Effector memory CD8-positive, alpha-beta T cell (primary cell): ENCODE measurements at places on chromosomes 16 and 17.

DNA sequence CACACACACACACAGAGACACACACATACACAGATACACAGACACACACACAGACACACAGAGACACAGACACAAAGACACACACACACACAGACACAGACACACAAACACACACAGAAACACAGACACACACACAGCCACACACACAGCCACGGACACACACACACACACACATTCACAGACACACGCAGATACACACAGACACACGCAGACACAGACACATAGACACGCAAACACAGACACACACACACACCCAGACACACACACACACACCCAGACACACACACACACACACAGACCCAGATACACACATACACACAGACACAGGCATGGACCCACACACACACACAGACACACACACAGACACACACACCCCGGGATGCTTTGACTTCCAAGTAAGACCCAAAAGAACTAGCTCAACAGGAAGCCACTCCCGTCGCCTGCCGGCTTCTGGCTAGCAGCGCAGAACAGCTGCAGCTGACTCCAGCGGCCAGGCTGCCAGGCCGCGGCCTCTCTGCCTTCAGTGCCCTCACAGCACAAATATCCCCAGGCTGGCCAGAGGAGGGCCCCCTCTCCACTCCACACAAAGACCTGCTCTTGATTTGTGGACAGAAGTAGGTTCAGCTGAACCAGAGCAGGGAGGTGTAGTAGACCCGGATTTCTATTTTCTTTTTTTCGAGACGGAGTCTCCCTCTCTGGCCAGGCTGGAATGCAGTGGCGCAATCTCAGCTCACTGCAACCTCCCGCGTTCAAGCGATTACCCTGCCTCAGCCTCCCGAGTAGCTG lies 6.0 kb upstream of the CHRNE start:
- H3K4me1 ChIP-seq = no peaks in the 10 kb centered on the region
- peak; percentile 64 for DNase-seq
- no peak overlapping the region for H3K4me3 ChIP-seq
- H3K27ac ChIP-seq = no peak overlapping the region

GRCh38 chr16:19165101-19165500 lies 2.9 kb upstream of the SYT17 start:
- H3K36me3 ChIP-seq = no peaks in the 10 kb centered on the region
- H3K27me3 ChIP-seq = peaks cover 8% of the 10 kb centered on the region
- no peak overlapping the region for H3K4me3 ChIP-seq
- H3K4me1 ChIP-seq = no peaks in the 10 kb centered on the region
- no peak overlapping the region for H3K27ac ChIP-seq

DNA sequence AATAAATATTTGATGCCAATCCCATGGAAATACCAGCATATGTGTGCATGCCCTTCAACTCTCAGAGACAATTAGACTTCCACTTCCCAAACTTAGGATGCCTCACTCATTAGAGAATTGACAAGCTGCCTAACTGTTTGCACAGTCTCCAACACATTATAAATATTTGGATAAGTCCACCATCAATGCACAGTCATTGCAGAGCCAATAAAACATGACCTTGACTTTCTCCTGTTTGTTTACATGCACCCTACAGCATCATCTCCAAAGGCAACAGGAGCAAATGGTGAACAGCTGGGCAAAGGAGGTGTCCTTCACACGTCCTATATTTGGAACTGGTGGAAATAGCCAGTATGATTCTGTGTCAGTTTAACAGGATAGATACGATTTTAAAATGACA lies 804.4 kb upstream of the RBFOX1 start:
- H3K27me3 ChIP-seq = no peaks in the 10 kb centered on the region
- DNase-seq = no peak
- H3K4me3 ChIP-seq = no peak overlapping the region
- H3K4me1 ChIP-seq = no peaks in the 10 kb centered on the region
- no peaks in the 10 kb centered on the region for H3K36me3 ChIP-seq
- no peak overlapping the region for H3K27ac ChIP-seq

DNA sequence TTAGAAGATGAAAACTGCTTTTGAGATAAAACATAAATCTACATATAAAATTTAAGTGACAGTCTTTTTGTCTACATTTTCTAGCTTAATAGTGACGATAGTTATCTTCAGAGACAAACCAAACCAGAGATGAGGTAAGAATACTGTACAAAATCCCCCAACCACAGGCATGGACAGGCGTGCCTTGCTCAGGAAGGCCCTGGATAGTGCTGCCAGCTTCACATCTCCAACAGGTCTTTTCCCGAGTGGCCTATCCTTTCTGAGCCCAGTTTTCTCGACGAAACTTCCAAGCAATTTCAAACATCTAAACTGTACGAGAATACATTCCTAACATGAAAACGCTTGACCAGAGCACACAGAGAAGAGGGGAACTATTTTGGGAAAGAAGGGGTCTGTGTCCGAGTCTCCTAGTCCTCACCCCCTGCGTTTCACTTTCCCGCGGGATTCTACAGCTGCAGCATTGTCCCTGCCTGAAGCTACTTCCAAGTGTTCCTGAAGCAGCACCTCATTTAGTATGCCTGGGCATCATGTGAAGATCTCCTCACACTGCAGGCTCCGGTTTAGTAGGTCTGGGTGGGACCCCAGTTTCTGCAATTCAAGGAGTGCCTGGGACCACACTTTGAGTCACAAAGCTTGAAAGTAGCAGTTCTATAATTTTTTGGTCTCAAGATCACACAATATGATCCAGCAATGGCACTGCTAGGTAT lies 37.8 kb downstream of the GNA13 start:
- no peak overlapping the region for H3K4me3 ChIP-seq
- H3K27ac ChIP-seq = peak overlapping the region; percentile 0
- peaks cover 85% of the 10 kb centered on the region for H3K4me1 ChIP-seq
- H3K36me3 ChIP-seq = peaks cover 64% of the 10 kb centered on the region
- no peaks in the 10 kb centered on the region for H3K27me3 ChIP-seq

DNA sequence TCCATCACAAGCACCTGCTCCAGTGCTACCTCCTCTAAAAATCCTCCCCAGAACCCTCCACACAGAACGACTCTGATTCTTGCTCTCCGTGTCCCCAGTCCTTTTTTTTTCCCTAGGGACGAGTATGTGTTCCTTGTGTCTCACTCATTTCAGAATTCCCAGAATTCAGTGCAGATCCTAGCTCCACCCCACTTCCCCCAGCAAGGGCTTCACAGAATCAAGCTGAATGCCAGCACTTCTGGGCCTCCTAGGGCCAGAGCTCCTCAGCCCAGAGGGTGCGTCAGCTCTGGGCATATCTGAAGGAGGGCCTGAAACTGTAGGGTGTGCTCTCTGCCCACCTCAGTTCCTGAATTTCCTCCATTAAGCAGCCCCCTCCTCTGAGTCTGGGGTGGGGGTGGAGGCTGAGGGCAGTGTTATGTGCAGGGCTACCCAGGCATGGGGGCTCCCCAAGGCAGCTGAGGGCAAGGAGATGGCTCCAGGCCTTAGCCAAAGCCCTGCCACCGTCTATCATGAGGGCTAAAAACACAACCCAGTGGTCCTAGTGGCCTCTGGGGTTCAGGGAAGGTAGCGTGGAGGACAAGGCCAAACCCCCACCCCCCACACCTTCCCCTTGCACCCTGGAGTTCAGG lies 6.5 kb downstream of the UNC119 start:
- no peak overlapping the region for H3K4me3 ChIP-seq
- no peak overlapping the region for H3K27ac ChIP-seq
- H3K4me1 ChIP-seq = peaks cover 32% of the 10 kb centered on the region
- DNase-seq = no peak
- peaks cover 3% of the 10 kb centered on the region for H3K36me3 ChIP-seq
